ENCODE measurements at places on chromosomes 3 and 15. TPM values are rescaled to one million over a fixed set of nuclear protein-coding genes. Genes with fewer than 3 reads are reported as not detected.
A peak's percentile ranks its signal among the peaks of the same experiment; 100 is the strongest.

DNA sequence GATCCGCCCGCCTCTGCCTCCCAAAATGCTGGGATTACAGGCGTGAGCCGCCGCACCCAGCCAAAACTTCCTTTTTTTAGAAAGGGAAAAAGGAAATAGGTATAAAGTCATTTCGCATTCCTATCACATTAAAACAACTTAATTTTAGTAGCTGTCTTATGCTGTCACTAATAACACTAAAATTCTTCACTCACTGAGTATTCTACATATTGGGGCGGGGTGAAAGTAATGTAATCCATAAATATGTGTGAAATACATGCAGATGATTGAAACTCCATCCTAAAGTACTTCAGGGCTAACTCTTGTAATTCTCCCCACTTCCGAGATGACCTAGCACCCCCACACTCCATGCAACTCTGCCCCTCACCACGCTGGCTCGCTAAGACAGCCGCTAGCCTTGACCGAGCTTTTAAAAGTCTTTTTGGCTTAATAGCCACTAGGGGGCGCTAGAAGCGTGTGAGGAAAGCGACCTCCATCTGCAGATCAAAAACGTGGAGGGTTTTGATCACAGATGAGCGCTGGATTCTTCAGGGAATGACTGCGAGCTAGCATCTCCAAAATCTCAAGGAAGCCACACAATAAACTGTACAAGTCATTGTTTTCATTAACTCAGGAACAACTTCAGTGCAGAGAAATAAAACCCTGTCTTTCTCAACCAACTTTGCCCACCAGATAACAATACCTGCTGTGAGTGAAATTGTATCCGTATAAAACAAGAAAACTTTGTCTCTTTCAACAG is 129.3 kb upstream of the IGF1R start:
- no peak for DNase-seq

TGM4 gene
- not detected for total RNA-seq

C15orf39 gene
- total RNA-seq = 29.8 TPM

- no peak for DNase-seq
These were observed 4.6 kb upstream of the TPRG1 start for GRCh38 chr3:189167027-189167766.

SMCO1 gene
- total RNA-seq = not detected

GRCh38 chr3:106176734-106177133 is 307.9 kb upstream of the CBLB start:
- peak; percentile 4 for DNase-seq

NPAP1 gene
- not detected for total RNA-seq

LTF gene
- not detected for total RNA-seq

COX5A gene
- 362 TPM for total RNA-seq

- DNase-seq = no peak
These were observed 215.5 kb upstream of the KCNMB2 start for GRCh38 chr3:178320456-178321351.

CEMIP gene
- total RNA-seq = not detected

- DNase-seq = no peak
These were observed 808.8 kb downstream of the TUSC7 start for GRCh38 chr3:117518364-117518763.

DNA sequence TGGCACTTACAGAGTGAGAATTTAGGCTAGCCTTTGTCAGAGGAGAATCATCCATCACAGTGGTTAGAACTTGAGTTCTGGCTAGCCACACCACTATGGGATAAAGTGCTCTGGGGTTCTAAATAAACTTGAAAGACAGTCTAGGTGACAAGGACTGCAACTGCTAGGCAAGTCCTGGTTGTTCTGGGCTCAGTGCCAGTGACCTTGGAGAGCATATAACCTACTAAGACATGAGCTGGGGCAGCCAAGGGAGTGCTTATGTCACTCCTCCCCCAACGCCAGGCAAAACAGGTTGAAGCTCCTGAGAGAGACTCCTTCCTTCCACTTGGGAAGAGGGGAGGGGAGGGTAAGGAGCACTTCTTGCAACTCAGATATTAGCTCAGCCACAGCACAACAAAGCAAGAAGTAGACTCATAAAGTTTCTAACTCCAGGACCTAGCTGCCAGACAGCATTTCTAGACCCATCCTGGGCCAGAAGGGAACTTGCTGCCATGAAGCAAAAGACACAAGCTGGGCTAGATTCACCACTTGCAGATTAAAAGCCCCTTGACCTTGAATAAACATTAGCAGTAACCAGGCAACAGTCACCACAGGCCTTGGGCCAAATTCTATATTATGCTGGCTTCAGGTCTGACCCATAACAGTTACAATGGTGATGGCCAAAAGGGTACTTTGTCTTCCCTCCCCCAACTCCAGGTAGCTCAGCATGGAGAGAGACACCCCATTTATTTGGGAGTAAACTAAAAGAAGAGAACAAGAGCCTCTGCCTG is 963.7 kb downstream of the PLOD2 start:
- DNase-seq = no peak

FMN1 gene
- 0.11 TPM for total RNA-seq

ADAMTSL3 gene
- total RNA-seq = not detected

DUOXA2 gene
- not detected for total RNA-seq

GRCh38 chr3:186566772-186567071 is 417 bp downstream of the TBCCD1 start:
- DNase-seq = no peak
